ENCODE measurements at places on chromosomes 1 and 21. TPM values are rescaled to one million over a fixed set of nuclear protein-coding genes. Genes with fewer than 3 reads are reported as not detected.

The NBPF20 gene
- total RNA-seq: 3.9 TPM

The TMEM269 gene
- total RNA-seq: 0.08 TPM

The CCDC190 gene
- not detected for total RNA-seq

The VAMP3 gene
- total RNA-seq: 63.1 TPM

The KLHDC8A gene
- 0.58 TPM for total RNA-seq

The AKR7A3 gene
- total RNA-seq: not detected

The CAPZB gene
- total RNA-seq: 229 TPM

The COL9A2 gene
- 0.19 TPM for total RNA-seq

The EVA1B gene
- 20.5 TPM for total RNA-seq

The RXFP4 gene
- not detected for total RNA-seq

The POGZ gene
- 24.5 TPM for total RNA-seq

The FOXD2 gene
- total RNA-seq: 0.40 TPM

The PCAT6 gene
- 3.1 TPM for total RNA-seq

The KCNJ15 gene
- total RNA-seq: 0.26 TPM

The PLEKHN1 gene
- 6.1 TPM for total RNA-seq

The PUM1 gene
- total RNA-seq: 34.1 TPM

The CASZ1 gene
- total RNA-seq: 2.1 TPM

The TAF5L gene
- 21.9 TPM for total RNA-seq

The PPFIA4 gene
- total RNA-seq: 0.40 TPM

The CCDC185 gene
- total RNA-seq: 0.05 TPM

The PEX11B gene
- 24.2 TPM for total RNA-seq

The AADACL4 gene
- total RNA-seq: not detected

The CR1L gene
- total RNA-seq: not detected

The HCRTR1 gene
- not detected for total RNA-seq

The SPRR1B gene
- not detected for total RNA-seq

The FAM3B gene
- total RNA-seq: not detected

Data from A549 treated with DMSO at 1 μM for 4 hours (cell line).